ENCODE measurements at places on chromosomes 1 and 21.

DNA sequence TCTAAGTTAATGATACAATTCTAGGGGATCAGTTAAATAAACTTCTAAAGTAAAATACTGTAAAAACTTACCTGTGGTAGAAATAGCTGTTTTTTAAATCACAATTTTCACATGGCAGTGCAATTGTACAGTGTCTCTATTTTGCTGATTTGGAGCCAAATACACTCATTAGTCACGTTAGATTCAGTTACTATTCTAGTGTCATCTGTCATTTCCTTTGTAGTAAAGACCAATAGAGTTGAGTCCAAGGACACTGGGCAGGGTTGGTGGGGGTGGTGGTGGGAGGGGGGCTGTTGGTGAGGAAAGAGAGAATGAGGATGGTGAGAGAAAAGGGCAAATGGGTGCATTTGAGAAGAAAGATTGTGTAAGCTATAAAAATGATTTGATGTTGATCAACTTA is 33.6 kb downstream of the CD55 start:
- no peak for DNase-seq

DNA sequence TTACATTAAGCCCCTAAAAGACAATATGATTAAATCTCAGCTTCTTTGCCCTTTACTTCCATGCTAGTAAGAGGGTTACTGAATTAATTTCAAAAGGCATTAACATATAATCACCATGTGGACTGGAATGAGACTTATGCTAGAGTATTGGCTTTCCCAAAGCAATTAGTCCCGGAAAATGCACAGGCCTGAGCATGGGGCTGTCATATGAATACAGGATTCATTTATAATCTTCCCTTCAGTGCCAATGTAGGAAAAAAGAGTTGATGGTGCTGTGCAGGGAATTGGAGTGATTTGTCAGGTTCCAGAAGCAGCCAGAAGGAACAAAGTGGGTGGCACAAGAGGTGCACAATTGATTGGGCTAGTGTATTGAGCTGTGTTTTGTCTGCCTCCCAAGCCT is 199.0 kb upstream of the L1TD1 start:
- DNase-seq: no peak

DNA sequence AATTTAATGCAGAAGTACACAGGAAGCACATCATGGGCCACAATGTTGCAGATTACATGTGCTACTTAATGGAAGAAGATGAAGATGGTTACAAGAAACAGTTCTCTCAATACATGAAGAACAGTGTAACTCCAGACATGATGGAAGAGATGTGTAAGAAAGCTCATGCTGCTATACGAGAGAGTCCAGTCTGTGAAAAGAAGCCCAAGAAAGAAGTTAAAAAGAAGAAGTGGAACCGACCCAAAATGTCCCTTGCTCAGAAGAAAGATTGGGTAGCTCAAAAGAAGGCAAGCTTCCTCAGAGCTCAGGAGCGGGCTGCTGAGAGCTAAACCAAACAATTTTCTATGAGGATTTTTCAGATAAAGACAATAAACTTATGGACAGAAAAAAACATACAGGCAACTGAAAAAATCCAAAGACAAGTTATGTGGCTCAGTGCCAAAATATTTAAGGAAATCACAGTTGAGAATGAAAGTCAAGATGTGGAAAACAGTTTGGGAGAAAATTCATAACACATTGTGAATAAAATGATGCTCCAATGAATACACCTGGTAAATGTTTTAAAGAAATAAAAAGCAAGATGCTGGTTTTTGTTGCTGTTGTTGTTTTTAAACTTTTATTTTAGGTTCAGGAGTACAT is 2.8 kb upstream of the ZNF644 start:
- no peak for DNase-seq

DNA sequence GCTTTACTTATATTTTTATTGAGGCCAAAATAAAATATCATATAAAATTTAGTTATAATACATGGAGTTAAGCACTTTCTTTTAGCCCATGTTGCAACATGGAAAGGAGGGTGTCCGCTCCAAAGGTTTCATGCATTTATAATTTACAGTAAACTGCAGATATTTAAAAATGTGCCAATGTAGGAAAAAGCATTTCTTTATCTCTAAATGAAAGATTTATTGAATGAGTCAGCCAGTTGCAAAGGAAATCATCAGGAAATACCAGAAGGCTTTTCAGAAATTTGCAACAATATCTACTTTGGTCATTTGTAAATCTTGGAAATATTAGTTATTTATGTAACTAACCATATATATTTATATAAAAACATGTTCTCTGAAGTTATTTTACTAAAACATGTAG is 12.1 kb downstream of the ATP6V1G3 start:
- DNase-seq: no peak

GRCh38 chr1:16248603-16249516 is 11.9 kb upstream of the CPLANE2 start:
- DNase-seq: peak; percentile 38

DNA sequence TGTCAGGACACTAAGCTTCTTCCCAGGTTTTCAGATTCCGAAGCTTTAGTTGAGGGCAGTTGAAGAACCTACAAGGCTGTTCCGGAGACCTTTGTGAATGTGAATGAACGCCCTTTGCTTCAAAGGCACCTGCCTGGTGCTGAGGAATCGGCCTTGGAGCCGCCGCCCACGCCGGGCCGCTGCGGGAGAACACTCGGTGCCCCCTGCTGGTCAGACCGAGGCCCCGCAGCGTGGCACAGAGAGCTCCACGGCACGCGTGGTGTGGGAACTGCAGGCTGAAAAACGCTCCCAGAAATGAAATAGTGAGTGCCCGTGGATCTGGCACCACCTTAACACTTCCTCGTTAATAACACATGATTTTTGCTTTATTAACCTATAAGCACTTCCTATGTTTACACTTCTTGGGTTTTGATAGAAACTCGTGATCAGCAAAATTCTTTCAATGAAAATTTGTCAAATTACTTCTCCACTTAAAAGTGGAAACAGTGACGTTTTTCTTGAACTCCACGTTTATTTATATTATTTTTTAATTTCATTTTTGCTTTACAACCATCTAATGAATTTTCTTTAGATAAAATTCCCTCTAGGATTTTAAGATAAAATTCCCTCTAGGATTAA is 460.6 kb downstream of the DSCAM start:
- peak; percentile 41 for DNase-seq

DNA sequence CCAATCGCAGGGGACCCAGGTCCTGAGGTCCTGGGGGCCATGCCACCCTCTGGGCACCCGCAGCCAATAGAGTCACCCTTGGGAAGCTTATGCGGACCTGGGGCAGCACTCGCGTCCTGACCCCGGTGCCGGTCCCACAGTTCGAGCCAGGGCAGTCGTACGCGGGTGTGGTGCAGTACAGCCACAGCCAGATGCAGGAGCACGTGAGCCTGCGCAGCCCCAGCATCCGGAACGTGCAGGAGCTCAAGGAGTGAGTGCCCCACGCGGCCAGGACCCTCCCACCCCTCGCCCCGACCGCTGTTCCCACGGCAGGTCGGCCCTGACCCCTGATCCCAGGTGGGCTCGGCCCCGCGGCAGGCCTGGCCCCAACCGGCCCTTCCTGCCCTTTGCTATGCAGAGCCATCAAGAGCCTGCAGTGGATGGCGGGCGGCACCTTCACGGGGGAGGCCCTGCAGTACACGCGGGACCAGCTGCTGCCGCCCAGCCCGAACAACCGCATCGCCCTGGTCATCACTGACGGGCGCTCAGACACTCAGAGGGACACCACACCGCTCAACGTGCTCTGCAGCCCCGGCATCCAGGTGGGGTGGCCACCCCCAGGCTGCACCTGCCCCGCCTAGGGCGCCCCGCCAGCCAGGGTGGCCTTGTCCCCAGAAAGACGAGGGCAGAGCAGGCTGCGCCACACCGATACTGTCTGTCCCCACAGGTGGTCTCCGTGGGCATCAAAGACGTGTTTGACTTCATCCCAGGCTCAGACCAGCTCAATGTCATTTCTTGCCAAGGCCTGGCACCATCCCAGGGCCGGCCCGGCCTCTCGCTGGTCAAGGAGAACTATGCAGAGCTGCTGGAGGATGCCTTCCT is 20.5 kb downstream of the COL6A1 start:
- DNase-seq: no peak

DNA sequence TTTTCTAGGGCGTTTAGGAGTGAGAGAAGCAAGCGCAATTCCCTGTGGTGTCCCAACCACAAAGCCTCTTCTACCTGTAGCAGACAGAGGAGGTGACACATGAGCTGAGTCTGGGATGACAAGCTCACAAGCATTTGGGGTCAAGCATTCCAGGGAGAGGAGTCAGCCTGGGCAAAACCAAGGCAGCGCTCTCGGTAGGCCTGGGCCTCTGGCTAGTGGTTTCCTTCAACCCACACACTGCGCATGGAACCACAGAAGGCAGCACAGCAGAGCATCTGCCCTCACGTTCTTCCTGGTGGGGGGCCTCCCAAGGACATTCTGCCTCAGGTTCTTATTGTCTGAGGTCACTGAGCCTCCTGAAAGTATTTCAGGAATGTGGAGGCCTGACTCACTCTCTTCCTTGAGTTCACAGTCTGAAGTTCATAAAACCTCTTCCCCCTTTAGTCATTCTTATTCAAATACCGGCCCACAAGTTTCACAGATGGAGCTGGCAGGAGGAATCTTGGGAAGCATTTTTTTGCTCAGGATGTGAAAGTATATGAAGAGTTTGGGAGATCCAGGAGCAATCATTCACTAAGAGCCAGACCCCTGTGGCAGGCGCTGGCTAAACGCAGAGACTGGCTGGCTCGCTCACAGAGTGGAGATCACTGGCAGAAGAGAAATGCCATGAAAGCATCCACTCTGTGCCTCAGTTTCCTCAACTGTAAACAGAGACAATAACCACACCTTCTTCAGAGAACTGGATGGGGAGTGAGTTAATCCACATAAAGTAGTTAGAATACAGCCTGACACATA is 26.8 kb downstream of the CCN1 start:
- DNase-seq: no peak

All from occipital lobe (tissue), 3 donors.